ENCODE measurements at places on chromosomes 11 and 22. TPM values are rescaled to one million over a fixed set of nuclear protein-coding genes. Genes with fewer than 3 reads are reported as not detected.
A peak's percentile ranks its signal among the peaks of the same experiment; 100 is the strongest.

DNA sequence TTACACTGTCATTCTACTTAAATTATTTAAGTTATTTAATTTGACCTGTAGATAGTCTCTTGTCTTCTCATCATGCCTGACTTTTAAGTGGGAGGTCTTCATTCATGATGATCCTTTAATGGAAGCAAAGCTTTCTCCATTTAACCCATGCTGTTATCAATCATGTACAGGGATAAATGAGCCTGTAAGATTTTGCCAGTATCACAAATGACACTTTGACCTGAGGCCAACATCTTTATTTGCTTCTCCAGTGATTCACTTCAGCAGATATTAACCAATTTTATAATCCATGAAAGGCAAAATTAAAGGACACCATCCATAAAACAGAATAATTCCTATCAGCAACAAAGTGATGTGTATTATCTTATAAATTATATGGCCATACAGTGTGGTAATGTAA lies 7.7 kb downstream of the CCDC73 start:
- DNase-seq = no peak
- no peaks in the 10 kb centered on the region for H3K27me3 ChIP-seq
- no peaks in the 10 kb centered on the region for H3K36me3 ChIP-seq
- H3K4me1 ChIP-seq = no peaks in the 10 kb centered on the region
- no peak overlapping the region for H3K27ac ChIP-seq
- H3K4me3 ChIP-seq = no peak overlapping the region

DNA sequence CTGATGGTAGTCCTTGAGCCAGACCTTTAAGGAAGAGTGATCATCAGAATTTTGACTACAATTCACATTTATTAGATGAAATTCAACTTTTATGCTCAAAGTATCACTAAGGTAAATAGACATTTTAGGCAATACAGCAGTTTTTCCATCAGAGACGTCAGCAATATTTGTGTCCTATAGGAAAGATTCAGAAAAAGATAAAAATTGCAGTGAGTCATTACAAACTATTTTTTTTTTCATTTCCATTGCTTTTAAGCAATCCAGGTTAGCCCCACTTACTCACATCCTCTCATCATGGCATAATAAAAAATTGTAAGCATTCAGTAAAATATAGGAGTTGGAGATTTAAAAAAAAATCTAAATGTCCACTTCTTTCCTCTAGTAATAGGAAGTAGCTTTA lies 46.9 kb downstream of the MSANTD4 start:
- no peaks in the 10 kb centered on the region for H3K36me3 ChIP-seq
- no peak for DNase-seq
- H3K4me1 ChIP-seq = no peaks in the 10 kb centered on the region
- H3K4me3 ChIP-seq = no peak overlapping the region
- no peak overlapping the region for H3K27ac ChIP-seq

Gene TESMIN
- 2.5 TPM for total RNA-seq

Gene INS
- total RNA-seq = not detected

DNA sequence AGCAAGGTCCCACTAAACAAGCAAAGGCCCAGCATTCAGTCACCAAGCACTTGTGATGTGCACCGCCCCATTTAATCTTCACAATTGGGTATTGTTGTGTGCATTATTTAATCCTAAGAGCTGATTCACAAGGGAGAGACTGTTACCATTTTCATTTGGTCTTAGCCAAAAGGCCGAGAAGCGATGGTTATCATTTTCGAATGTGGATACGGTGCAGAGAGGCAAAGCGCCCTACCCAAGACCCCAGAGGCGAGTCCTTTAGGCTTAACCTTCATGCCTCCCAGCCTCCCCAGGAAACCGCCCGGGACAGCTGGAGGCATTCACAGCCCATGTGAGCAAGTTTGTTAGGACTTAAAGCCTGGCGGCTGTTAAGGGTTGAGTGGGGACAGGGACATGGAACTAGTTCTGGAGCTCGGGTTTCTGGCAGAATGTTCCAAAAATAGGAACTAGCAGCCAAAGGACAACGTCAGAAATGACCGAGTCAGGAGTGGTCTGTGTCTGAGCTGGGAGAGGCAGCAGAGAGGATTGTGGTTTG lies 13.0 kb upstream of the UPK3A start:
- H3K27ac ChIP-seq = no peak overlapping the region
- peaks cover 7% of the 10 kb centered on the region for H3K4me1 ChIP-seq
- no peaks in the 10 kb centered on the region for H3K27me3 ChIP-seq
- H3K36me3 ChIP-seq = no peaks in the 10 kb centered on the region
- no peak overlapping the region for H3K4me3 ChIP-seq
- peak; percentile 46 for DNase-seq

Gene KCTD14
- 37.0 TPM for total RNA-seq

Gene OR9I1
- total RNA-seq = not detected

Gene TLCD5
- total RNA-seq = 10.5 TPM

Gene FXYD6
- total RNA-seq = 74.0 TPM

Gene C11orf52
- total RNA-seq = 2.5 TPM

Gene OR4D11
- total RNA-seq = not detected

Gene PKP3
- total RNA-seq = 0.45 TPM

DNA sequence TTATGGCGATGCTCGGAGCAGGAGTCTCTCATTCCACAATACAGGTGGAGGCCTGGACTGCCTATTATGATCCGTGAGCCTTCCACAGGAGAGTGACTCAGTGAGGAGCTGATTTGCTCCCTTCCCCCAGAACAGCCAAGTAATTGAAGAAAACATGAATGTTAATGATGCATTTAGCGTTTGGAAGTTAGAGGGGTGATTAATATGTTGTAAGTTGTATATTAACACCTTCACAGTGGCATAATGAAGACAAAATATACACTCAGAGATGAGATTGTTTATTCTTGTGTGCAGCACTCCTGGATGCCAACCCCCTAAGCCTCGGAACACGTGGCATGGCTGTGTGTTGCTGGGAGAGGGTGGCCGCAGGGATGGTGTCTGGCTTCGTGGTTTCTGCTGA lies 98.6 kb downstream of the GRIK4 start:
- H3K27ac ChIP-seq = no peak overlapping the region
- H3K4me1 ChIP-seq = peaks cover 20% of the 10 kb centered on the region
- no peak for DNase-seq
- H3K4me3 ChIP-seq = no peak overlapping the region
- no peaks in the 10 kb centered on the region for H3K27me3 ChIP-seq

Gene STIM1
- total RNA-seq = 42.0 TPM

Gene OR6T1
- total RNA-seq = not detected

DNA sequence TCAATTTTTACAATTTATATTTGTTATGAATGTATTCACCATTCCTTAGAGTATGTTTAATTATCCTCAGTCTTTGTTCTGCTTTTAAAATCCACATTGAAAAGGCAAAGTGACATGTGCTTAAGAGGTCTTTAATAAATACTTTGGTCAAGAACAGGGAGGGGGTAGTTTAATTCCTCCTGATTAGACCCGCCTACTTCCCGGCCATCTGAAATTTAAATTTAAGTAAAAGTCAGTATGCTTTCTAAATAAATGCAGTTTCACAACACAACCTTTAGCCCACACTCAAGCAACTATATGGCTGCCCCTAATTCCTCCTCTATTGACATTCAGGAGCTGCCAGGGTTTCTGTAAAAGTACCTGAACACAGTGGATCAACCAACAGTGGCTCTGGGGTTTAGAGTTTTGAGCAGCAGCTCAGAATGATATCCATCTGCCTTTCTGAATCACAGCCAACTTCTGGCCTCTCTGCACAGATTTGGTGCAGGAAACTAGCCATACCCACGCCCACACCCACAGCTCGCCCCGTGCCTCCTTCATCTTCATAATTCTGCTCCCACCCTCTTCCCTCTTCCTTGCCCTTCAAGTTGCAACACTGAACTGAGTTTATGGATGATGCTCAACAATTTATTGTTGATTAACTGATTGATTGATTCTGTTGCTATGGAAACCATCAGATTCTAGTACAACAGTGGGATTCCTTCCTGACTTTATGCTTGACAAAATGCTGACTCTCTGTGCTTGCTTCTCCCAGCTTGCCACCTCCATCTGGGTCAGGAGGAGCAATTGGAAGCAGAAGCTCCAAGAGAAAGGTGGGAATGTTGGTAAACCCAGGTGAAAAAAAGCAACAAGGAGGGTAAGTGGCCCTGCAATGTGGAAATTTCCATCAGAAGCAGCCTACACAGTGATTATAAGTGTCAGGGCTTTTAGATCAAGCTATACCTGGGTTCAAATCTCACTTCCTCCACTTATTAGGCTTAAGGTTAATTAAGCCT lies 70.8 kb downstream of the PANX1 start:
- H3K27ac ChIP-seq = no peak overlapping the region
- H3K27me3 ChIP-seq = no peaks in the 10 kb centered on the region
- no peaks in the 10 kb centered on the region for H3K36me3 ChIP-seq
- no peaks in the 10 kb centered on the region for H3K4me1 ChIP-seq

Gene RBMXL2
- not detected for total RNA-seq

Measured in adrenal gland (tissue), 19 donors.